Urinary bladder (tissue), 4 donors: ENCODE measurements at places on chromosomes 6 and 20.

DNA sequence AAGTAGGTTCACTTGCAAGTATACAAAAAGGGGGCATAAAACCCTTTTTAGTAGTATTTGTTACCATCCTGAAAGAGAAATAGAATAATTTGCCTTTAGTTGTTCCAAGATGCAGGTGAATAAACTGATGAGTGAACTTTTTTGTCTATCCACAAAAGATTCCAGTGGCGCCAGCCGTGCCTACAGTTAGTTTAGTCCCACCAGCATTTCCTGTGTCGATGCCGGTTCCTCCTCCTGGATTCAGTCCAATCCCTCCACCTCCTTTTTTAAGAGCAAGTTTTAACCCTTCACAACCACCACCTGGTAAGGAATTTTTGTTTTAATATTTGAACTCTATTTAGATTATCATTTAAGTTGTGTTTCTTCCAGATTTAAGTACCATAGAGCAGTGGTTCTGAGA, 90.9 kb downstream of the SCAF8 start:
- no peak for DNase-seq

- no peak for DNase-seq
These were observed 30.9 kb downstream of the FIG4 start for GRCh38 chr6:109722011-109722410.

GRCh38 chr6:150900049-150900448, 34.5 kb downstream of the MTHFD1L start:
- no peak for DNase-seq

- no peak for DNase-seq
These were observed 1.0 kb upstream of the TGM6 start for GRCh38 chr20:2379511-2380229.

DNA sequence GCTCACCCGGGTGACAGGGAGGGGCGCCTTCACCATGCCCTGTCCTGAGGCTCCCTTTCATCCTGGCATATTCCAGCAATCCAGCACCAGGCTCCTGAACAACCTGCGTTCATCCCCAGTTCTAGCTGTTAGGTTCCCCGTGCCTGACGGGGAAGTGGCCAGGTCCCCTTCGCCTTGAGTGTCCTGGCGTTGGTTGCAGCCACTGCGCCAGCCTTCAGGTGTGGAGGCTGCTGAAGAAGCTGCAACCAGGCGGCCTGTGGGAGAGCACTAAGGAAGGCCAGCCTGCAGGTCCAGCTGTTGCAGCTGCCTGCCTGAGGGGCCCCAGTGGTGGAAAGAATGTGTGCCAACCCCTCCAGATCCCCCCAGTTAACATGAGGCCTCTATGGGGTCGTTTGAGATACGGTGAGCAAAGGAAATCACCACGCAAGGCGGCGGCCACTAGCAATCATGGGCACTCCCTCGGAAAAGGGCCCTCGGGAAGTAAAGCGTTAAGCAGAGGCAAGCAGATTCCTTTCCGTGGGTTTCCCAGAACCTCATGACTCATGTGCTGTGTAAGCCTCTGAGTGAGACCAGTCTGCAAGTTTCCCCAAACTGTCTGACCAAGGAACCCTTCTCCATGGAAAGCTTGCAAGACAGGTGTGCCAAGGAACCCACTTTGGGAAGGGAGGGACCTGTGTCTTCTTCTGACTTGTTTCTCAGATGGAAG, 320.8 kb downstream of the TAF4 start:
- no peak for DNase-seq

DNA sequence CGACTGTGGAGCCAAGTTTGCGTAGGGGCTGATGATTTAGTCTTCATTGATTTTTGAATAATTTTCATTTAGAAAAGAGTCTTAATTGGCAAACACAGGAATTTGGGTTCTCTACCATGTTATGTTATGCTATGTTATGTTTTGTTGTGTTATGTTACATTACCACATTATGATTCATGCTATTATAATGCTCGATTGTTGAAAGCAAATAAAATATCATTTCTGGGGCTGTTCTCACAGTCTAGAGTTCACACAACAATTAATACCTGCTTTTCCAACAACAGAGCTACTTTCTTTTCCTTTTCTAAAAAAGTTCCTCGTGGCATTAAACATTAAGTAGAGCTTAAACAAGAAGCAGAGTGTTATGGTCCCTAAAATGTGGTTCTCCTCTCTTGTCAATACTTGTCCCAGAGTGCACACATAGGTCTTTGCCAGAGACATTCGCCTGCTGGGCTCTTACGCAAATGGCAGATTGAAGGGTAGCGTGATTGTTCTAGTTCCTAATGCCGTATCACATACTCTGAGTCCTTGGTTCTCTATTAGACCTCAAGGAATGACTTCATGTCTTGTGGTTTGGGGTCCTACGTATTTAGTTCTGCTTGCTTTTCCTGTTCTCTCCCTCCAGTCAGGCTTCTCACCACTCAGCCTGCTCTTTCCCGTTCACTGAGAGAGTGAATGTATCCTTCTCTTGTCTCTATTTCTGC, 370.3 kb downstream of the CD109 start:
- no peak for DNase-seq

DNA sequence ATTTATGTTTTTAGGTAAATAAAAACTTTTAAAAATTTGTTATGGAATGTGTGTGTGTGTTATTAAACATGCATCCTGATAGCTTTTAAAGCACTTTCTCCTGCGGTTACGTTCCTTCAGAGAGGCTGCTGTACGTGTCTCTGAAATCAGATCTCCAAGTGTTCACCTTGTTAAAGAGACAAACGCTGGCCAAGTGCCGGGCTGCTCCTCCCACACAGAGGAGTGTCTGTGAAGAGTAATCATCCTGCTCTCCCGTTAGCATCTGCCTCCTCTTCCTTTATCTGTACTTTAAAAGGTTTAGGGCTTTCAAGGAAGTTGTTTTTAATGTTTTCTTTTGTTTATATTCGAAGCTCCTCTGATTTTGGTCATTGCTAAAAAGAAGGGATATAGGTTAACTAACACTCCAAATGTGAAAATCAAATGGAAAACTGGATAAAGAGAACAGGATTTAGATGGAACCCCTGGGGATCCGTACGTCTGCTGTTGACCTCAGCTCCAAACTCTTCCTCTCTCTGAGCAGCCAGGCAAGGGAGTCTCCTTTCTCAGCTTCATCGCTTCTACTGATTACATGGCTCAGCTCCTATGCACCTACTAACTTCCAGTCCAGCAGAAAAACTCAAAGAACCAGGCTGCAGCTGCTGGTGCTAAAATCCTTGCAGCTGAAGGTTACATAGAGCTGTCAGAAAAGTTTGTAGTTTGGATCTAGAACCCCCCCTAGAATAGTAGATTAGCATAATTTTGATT, 20.0 kb downstream of the IRF4 start:
- no peak for DNase-seq

DNA sequence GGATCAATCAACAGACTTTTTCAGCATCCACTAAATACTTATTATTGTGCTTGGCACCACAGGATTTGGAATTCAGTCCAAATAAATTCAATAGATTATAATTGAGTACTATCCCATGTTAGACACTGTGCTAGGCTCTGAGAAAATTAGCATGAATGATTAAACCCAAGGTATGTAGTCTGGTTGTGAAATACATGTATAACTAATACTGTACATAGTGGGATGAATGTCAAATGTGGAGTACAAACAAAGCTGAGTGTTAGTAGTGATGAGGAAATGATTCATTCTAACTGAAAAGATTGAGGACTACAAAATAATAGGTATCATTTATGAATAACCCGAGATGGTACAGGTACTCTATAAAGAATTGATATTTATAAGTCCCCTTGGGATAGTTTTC, 111.9 kb upstream of the FLRT3 start:
- DNase-seq: no peak

GRCh38 chr20:2749951-2750490, 50.4 kb downstream of the CPXM1 start:
- no peak for DNase-seq

DNA sequence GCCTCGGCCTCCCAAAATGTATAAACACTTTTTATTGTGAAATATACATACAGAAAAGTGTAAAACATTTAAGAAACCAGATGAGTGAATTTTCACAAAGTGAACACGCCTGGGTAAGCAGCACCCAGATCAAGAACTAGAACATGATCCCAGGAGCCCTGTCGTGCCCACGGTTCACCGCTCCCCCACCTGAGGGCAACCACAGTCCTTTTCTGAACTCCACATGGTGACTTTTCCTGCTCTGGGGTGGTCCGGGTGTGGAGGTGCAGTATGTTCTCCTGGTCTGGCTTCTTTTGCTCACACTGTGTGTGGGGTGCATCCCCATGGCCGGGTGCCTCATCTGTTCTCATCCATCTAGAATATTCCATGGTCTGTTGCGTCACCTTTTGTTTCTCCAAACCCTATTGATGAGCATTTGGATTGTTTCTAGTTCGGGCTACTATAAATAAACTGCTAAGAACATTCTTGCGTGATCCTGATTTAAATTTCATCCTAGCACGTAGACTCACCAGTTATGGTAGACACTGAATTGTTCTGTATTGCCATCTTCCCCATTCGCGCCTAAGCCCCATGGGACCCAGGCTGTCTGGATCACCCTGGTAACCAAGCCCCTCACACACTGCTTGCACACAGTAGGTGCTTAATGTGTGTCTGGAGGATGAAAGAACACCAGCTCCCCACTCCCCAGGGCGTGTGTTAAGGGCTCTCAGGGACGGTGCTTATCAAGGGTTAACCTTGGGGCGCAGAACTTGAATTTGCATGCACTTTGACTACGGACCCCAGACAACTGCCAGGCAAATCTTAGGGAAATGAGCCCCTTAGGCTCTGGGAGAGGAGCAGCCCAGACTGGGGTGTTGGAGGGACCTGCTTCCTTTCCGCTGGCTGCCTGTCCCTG, 56.2 kb downstream of the CTCFL start:
- no peak for DNase-seq

DNA sequence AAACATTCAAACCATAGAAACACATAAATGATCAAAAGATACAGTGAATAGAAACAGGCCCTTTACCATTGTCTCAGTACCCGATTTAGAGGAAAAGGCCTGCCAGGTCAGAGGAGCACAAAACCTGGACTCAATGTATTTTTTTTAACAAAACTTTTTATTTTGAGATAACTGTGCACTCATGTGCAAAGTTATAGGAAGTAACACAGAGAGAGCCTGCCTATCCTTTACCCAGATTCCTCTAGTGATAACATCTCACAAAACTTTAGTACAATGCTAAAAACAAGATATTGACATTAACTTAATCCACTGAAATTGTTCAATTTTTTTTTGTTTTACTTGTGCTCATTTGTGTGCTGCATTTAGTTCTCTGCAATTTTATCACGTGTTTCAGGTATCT, 36.8 kb upstream of the SAMD3 start:
- DNase-seq: no peak

DNA sequence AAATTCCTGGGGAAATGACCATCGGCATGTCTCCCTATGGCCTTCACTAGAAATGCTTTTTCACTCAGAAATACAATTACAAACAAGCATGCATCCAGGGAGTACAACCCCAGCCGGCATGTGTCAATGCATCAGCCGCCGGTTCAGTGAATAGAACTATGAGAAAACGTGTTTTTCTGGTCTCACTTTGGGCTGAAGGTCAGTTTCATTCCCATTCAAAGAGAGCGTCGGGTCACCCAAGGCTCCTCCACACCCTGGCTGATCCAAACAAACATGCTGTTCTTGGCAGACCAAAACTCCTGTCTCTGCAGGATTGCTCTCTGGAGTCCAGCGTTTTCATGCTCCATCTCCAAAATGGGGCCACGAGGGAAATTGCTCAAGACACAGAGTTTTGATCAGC, 35.5 kb upstream of the NXT1 start:
- DNase-seq: no peak

DNA sequence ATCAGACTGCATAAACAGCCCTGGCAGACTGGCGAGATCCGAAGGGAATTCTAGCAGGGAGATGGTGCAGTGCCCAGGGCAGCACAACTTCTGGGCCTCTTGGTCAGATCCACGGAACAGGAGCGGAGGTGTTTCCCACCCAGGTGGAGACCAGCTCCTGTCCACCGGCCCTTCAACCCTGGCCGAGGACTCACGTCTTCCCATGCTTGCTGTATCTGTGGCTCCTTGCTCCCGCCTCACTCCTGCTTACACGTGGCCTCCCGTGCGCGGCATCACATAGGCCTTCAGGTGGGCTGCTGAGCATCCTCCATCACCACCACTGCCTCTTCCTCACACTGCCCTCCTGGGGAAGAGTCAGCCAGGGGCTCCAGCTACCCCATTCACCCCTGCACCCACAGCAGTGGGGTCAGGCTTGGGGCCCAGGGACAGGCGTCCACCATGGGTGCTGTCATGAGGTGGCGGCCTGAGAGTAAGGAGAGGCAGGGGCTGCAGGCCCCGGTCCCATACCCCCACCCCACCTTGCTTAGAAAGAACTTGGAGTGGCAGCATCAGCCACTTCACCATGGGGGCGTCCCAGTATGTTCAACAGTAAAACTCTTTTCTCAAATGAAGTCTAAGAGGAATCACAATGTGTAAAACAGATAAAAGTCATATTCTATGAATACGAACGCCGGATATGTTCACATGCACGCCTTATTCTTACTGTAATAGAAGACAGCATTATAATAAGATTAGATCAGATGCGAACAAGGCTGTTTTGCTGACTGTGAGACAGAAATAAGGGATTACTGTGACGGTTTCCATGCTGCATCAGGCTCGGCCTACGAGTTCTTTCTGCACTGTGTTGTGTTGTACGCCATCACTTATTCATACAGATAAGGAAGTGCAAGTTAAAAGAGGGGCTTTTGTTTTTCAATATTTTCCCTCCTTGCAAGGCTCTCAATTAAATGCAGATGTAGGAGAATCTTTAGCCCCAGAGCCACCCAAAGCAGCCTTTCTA, 165.4 kb downstream of the GRM4 start:
- DNase-seq: no peak

DNA sequence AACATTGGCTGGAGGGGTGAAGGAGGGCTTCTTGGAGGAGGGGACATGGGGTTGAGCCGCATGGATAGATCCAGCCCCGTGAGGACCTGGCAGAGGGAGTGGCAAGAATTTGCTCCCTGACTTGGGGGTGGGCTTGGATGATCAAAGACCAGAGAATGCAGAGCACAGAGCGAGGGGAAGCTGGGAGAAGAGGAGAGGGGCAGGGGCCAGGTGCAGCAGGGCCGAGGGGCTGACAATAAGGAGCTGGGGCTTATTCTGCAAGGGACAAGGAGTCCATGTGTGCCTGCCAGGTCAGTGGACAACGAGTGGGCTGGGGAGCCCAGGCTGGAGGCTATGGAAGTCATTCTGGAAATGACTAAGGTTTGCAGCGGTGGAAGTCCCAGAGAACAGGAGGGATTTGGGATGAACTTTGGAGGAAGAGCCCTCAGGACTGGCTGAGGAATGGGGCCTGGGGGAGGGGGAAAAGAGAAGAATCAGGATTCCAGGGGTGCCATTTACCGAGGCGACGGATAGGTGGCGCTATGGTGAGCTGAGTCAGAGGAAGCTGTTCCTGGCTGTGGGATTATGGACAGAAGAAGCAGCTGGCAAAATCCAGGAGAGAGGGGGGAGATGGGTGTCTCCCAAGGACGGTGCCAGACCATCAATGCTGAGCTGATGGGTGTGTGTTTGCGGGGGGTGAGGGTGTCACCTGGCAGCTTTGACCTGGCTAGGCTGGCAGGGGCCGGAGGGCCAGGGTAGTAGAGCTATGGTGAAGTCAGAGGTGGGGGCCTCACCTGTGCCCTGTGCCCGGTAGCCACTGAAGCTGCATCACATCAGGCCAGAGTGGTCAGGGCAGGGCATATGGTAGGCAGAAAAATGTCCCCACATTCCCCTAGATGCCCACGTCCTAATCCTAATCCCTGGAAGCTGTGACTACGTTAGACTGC, 7.8 kb downstream of the KCNG1 start:
- no peak for DNase-seq
